ENCODE measurements at places on chromosomes 1 and 21.

DNA sequence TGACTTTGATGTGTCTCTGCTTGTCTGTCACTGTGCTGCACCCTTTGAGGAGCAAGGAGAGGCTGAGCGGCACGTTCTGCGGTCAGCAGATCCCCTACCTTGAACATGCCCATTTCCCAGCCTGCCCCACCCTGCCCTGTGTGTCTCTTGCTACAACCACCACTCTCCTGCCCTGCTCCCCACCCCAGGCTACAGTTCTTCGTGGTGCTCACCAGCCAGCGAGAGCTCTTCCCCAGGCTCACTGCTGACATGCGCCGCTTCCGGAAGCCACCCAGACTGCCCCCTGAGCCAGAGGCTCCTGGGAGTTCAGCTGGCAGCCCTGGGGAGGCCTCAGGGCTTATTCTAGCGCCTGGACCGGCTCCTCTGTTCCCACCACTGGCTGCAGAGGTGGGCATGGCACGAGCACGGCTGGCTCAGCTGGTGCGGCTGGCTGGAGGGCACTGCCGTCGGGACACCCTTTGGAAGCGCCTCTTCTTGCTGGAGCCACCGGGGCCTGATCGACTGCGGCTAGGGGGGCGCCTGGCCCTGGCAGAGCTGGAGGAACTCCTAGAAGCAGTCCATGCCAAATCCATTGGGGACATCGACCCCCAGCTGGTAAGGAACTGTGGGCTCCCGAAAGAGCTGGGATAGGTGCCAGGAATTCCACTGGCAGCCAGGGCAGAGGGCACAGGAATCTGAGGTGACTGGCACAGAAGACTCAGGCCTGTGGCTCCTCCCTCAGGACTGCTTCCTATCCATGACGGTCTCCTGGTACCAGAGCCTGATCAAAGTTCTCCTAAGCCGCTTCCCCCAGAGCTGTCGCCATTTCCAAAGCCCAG lies 5.6 kb downstream of the HYI start:
- DNase-seq: no peak

DNA sequence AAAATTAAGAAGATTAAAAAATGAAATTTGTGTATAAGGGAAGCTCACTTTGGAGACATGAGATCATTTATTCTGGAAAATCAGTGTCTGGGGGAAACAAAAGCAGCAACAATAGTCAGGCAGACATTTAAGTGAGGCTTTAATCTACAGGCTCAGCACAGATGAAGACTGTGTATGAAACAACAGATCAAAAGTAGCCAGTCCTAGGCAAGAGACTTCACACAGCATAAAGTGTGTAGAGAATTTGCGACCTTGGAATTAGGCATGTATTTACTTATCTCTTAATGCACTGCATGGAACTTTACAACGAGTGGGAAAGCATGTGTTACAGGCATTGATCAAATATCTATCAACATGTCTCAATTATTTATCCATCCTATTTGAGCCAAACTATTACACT lies 1099.9 kb downstream of the PLA2G4A start:
- DNase-seq: no peak

DNA sequence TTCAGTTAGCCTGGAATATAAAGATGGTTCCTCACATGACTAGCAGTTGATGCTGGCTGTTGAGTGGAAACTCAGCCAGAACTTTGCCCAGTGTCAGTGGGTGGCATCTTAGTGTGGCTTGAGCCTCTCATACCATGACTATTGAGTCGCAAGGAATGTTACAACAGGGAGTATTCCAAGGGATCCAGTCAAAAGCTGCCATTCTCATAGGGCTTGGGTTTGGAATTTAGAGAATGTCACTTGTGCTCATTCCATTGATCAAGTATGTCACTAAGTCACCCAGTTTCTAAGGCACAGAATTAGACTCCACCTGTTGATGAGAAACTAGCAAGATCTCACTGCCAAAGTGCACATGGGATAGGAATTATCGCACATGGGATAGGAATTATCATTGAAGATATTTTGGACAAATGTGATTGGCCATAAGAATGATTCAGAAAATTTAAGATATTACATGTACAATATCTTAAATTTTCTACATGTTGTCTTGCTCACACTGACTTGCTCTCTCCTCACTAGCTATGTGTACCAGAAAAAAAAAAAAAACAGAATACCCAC lies 1290.7 kb upstream of the ADGRL2 start:
- DNase-seq: no peak

DNA sequence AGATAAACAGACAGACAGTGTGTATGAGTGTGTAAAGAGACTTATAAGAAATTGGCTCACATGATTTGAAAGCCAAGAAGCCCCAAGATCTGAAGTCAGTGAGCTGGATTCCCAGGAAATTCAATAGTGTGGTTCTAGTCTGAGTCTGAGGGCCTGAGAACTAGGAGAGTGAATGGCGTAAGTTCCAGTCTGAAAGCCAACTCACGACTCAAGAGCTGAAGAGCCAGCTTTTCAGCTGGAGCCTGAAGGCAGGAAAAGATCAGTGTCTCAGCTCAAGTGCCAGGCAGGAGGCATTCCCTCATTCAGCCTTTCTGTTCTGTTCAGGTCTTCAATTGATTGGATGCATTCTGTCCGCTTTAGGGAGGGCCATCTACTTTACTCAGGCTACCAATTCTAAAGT lies 257.2 kb downstream of the PLPP3 start:
- DNase-seq: no peak

DNA sequence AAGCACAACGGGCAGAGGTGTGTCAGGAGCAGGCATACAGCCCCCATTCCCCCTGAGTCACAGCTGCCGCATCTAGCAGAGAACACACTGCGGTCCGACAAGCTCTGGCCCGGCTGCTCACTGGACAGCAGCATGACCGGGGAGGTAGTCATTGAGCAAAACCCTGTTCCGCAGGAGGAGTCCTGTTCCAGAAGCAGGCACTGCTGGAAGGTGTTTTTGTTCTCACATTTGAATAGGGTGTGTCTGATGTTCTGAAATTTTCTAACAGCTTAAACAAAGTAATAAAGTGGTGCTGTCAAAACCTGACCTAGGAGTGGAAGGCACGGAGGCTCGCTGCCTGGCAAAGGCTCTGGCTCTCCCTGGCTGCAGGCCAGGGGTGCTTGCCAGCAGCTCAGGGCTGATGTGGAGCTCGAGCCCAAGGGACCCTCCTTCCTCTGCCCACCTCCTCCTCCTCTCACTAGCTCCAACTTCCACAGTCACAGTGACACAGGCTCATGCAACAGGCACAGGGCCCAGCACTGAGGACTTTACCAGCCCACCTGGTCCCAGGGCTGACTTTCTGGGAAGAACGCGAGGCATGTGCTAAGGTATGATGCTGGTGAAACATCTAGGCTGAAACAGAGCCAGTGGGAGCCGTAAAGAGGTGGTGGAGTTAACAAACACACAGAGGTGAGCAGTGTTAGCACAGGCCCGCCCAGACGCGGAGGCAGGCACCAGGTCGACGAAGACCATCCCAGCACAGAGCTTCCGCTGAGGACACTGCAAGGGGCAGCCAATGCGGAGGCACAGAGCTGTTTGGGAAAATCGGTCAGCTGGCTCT lies 118.6 kb upstream of the IFFO2 start:
- DNase-seq: peak; percentile 28

GRCh38 chr1:19360016-19360415 lies 47.9 kb downstream of the SLC66A1 start:
- DNase-seq: no peak

- DNase-seq: no peak
Measured at GRCh38 chr1:222275729-222276465, 272.0 kb downstream of the HHIPL2 start.

- peak; percentile 20 for DNase-seq
Measured at GRCh38 chr1:156624814-156625435, 5.7 kb downstream of the HAPLN2 start.

- no peak for DNase-seq
Measured at GRCh38 chr1:208584167-208584755, 340.1 kb upstream of the PLXNA2 start.

DNA sequence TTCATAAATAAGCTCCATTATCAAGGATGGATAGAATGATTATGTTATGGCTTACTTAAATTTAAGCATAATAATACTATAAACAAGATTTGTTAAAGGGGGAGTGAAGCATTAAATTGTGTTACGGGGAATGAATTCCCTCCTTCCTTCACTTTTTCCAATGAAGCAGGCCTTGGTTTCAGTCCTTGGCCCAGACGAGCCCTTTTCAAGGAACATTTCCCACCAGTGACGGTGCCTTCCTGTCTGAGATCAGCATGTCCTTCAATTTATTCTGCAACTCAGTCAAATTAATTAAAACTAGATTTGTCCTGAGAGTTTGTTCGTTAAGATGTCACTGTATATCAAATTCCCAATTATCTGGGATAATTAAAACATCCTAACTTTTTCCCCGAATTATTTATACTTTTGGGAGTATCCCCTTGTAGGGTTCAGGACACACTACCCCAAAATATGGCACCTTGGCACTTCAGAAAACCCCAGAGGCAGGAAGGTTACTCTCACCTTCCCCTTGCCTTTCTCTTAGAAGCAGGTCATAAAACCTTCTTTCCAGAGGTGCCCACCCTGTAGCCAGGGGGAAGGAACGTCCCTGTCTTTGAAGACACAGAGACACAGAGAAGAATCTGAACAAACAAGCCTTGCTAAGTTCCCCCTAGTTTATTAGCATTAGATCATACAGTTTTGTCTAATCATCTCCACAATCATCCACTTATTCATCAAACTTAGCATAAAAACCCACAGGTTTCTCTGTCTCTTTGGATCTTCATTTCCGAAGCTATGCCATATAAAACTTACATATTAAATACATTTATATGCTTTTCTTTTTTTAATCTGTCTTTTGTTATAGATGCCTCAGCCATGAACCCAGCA lies 86.2 kb upstream of the ARHGAP29 start:
- no peak for DNase-seq

- no peak for DNase-seq
Measured at GRCh38 chr1:226255380-226255779, 31.9 kb downstream of the MIXL1 start.

DNA sequence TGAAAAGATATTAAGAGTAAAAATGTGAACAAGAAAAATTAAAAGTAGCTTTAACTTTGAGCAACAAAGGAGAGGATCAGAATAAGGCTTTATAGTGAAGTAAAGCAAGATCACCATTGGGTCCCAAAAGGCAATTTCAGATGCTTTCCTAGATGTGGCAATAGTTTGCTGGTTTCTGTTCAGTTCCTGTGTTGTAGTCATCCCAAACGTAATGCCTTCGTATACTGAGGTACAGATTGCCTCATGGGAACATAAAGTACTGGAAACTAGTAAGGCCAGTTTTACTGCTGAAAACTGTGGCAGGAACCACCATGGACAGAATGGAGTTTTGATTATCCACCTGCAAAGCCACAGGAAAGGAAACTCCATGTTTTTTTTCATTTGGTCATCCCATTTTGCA lies 283.5 kb upstream of the SGIP1 start:
- DNase-seq: no peak

GRCh38 chr1:170214117-170215032 lies 68.6 kb downstream of the NTMT2 start:
- DNase-seq: no peak

GRCh38 chr1:203524152-203524551 lies 30.2 kb downstream of the OPTC start:
- no peak for DNase-seq

GRCh38 chr21:43287111-43287760 lies 118.4 kb downstream of the CRYAA start:
- no peak for DNase-seq

DNA sequence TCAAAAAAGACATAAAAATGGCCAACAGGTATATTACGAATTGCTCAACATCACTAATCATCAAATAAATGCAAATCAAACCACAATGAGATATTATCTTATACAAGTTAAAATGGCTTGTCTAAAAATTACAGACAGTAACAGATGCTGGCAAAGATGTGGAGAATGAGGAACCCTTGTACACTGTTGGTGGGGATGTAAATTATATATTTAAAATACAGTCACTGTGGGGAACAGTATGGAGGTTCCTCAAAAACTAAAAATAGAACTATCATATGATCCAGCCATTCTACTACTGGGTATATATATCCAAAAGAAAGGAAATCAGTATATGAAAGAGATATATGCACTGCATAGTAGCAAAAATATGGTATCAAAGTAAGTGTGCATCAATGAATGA lies 1037.2 kb upstream of the B3GALT2 start:
- DNase-seq: no peak

GRCh38 chr1:45550401-45551351 lies at the start of gene AKR1A1:
AKR1A1 (plus strand) TSS chr1:45550826; CDS start chr1:45561795, 10,969 bp downstream.
- DNase-seq: peak; percentile 92

GRCh38 chr1:16293538-16293937 lies 56.6 kb upstream of the CPLANE2 start:
- no peak for DNase-seq

GRCh38 chr1:228216371-228217320 lies 8.8 kb downstream of the OBSCN start:
- DNase-seq: no peak
